Femur (tissue), 1 donor: ENCODE measurements at places on chromosomes 11 and 22.

DNA sequence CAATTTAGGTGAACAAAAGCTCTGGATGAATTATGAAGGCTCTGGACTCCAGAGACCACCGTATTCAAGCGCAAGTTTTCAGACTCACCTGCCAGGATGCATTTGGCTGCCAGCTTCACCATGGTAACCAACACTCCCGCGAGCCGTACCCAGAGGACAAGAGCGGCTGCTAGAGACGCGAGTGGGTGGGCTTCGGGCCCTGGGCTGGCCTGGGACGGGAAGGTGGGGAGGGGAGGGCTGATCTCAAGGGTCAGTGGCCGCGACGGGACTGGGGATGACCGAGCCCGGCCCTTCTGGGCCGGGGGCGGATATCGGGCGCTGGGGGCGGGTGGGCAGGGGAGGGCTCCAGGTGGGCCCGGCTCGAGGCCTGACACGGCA, 344 bp downstream of the IFT27 start:
- DNase-seq: peak; percentile 65

DNA sequence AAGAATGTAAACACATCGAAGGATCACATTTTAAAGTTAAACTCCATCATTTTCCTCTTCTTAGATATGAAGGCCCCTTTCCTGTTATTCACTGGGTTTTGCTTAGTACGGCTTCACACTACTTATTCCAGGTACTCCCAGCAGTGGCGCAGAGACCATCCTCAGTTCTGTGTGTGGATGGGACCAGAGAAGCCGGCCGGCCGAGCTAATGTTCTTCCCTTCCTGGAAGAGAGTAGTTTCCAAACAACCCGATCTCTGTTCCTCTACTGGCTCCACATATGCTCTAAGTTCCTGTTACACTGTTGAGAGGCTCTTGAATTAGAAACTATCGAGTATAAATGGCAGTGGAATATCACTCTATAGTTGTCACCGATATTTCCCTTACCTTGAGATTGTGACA, 684 bp upstream of the NFRKB start:
- DNase-seq: no peak

- DNase-seq: no peak
Measured at GRCh38 chr22:42986115-42986514, 28.8 kb downstream of the PACSIN2 start.

GRCh38 chr22:21657360-21658032, 8.3 kb upstream of the PPIL2 start:
- DNase-seq: peak; percentile 76

GRCh38 chr22:44085743-44086270, 61.7 kb downstream of the PARVB start:
- peak; percentile 55 for DNase-seq

DNA sequence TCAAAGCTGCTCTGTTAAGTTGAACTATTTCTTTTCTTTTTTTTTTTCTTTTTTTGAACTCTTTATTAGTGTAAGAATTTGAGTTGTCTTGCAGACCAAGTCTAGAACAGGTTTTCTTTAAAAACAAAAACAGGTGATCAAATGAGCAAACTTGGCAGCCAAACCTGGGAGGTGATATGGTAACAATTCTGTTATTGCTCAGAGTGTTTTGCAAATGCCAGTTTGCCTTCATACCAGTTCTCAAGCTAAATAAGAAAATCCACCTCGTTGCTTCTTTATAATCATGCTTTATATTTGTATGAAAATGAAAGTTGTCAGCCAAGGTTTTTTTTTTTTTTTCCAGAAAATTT, 76.9 kb downstream of the DEPDC5 start:
- DNase-seq: no peak

GRCh38 chr11:103988595-103988969, 47.9 kb upstream of the DDI1 start:
- no peak for DNase-seq

DNA sequence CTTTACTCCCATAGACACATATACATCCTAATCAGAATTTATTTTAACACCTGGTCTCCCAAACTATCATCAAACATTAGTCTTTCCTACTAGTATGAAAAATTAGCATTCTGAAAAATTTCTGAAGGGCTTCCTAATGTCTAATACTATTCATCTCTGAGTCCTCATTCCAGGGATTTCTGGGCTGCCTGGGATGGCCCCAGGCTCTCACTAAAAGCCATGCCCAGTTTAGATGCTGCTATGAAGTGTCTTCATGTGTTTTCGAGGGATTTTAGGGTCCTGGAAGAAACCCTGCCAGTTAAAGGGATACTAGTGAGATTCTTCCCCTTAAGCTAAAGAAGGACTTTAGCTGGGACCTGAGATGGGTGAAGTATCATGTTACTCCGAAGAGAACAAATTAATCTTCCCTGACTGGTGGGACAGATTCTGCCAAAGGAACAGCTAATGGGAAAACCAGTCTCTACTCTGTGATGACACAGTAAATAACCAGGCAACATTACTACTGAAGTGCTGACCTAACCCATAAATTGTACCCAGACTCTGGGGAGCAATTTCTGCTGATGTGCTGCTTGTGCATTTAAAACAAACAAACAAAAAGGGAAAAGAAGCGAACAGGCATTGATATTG, 342.6 kb downstream of the SOX6 start:
- no peak for DNase-seq

DNA sequence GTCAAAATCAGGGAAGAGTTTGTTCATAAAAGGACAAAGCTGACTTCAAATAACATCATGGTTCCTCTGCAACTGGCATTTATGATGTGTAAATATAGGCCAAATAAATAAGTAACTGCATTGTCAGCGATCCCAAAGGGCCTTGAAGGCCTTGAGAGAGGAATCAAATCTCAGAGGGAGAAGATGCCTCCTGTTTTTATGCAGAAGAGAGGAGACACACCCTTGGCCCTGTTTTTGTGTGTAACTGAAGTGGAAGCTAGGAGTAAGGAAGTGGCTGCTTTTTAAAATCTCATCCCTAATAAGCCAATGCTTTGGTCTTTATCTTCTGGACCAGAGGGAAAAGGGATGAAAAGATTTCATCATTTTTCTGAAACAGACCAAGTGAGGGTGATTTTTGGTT, 15.7 kb upstream of the SCN3B start:
- DNase-seq: no peak

- peak; percentile 48 for DNase-seq
Measured at GRCh38 chr11:126391970-126392632, 36.6 kb downstream of the ST3GAL4 start.

GRCh38 chr11:10797531-10797930, 11.2 kb downstream of the EIF4G2 start:
- no peak for DNase-seq

DNA sequence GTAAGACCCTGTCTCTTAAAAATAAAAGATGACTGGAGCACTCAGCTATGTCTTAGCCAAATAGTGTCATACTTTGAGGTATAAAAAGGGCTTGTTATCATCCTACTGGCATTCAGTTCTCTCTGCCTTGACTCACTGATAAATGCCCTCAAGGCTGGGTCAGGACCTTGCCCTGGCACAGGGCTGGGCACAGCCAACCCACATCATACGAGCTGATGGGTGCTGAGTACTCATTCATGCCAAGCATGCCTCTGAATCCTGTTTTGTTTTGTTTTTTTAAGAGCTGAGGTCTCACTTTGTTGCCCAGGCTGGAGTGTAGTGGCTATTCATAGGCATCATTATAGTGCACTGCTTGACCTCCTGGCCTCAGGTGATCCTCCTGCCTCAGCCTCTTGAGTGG, 1.9 kb downstream of the SMTNL1 start:
- no peak for DNase-seq

DNA sequence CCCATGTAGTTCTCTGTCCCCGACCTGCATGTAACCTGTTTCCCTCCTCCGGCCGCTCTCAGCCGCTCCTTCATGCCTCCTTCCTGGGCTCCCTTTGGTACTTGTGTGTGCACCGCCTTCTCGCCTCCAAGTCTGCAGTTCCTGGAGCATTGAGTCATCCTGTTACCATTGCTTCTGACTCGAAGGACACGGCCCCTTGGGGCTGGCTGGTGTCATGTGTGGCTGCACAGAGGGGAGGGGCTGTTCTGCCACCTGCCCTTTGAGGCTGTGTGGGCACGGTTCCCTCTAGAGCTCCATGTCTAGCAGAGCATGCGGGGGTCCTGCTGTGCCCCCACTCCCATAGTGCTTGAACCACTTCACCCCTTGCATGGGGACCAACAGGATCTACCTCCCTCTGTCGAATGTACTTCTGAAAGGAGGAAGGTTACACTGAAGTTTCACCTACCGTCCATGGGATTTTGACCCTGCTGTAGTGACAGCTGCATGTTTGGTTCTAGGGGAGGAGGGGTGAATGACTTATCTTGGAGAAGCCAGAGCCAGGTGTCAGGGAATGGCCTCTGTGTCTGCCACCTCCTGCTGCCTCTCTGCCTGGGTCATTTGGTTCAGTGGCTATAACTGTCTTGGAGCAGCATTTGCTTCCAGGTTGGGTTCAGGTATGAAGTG, 39.6 kb downstream of the BCR start:
- DNase-seq: peak; percentile 64

- no peak for DNase-seq
Measured at GRCh38 chr11:15926071-15926470, 430.3 kb downstream of the SOX6 start.

DNA sequence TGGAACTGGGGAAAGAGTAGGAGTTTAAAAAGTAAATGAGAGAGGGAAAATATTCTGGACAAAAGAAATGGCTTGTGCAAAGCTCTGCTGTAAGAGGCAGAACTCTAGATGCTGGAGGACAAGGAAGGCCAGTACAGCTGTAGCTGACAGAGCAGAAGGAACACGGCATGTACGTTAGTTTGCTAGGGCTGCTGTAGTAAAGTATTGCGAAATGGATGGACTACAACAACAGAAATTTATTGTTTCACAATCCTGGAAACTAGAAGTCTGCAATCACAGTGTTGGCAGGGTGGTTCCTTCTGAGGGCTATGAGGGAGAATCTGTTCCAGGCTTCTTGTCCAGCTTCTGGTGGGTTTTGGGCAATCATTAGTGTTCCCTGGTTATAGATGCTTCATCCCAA, 454.4 kb downstream of the NTM start:
- no peak for DNase-seq

GRCh38 chr11:67538306-67538705, 15.1 kb upstream of the CABP2 start:
- no peak for DNase-seq

- DNase-seq: no peak
Measured at GRCh38 chr22:49571326-49571725, 256.3 kb downstream of the BRD1 start.

- DNase-seq: peak; percentile 65
Measured at GRCh38 chr11:47148903-47149531, 27.7 kb downstream of the ARFGAP2 start.

DNA sequence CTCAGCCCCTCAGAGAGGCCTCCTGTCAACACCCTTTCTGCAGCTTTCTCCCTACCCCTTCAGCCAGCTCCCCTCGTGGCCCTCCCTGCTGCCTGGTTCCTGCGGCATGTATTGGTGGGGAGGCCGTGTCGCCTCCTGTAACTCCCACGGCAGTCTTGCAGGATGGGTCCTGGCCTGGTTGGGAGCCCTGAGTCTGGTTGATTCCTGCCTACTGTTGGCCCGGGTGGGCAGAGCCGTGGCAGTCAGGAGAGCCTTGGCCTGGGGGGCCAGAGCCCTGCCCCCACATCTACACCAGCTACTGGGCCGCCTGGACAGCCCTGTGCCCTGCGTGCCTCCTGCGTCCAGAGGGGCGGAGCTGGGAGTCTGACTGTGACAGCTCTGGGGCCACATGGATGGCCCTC, 30.3 kb upstream of the GRAMD4 start:
- DNase-seq: no peak

GRCh38 chr11:109062445-109062844, 359.5 kb upstream of the C11orf87 start:
- no peak for DNase-seq

DNA sequence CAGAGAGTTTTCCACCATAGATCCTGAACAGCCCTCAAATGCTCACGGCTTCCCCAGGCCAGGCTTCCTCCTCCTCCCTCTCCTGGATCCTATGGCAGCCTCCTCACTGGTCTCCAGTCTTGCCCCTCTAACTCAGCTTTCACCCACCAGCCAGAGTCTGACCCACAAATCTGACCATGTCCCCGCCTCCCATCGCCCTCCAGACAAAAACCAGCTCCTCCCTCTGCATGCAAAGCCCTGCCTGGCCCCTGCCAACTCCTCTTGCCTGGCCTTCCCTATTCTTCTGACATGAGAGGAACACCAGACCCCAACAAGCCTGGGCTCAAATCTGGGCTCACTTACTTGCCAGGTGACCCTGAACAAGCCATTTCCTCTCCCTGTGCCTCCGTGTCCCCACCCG, 32.4 kb upstream of the PDE2A start:
- DNase-seq: no peak

DNA sequence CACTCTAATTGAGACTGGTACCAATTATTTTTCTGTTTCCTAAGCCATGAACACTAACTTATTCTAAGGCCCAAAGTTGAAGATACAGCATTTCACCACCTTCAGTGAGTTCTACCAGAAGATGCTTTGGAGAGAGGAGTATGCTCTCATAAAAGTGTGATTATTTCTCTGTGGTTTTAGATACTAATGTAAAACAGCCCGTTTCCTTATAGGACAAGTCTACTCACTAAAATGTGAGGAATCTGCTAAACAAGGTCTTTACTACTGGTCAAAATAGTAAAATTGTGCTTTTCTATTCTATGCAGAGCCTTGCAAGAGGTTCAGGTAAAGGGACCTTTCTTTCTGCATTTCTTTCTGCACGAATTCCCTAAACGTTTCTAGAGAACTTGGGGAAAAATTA, 2.4 kb downstream of the LGR4 start:
- no peak for DNase-seq
